Fibroblast of skin of scalp (primary cell): ENCODE measurements at places on chromosomes 6 and 20.
A peak's percentile ranks its signal among the peaks of the same experiment; 100 is the strongest.

- DNase-seq: no peak
These were observed 54.7 kb downstream of the GFOD1 start for GRCh38 chr6:13432526-13433184.

DNA sequence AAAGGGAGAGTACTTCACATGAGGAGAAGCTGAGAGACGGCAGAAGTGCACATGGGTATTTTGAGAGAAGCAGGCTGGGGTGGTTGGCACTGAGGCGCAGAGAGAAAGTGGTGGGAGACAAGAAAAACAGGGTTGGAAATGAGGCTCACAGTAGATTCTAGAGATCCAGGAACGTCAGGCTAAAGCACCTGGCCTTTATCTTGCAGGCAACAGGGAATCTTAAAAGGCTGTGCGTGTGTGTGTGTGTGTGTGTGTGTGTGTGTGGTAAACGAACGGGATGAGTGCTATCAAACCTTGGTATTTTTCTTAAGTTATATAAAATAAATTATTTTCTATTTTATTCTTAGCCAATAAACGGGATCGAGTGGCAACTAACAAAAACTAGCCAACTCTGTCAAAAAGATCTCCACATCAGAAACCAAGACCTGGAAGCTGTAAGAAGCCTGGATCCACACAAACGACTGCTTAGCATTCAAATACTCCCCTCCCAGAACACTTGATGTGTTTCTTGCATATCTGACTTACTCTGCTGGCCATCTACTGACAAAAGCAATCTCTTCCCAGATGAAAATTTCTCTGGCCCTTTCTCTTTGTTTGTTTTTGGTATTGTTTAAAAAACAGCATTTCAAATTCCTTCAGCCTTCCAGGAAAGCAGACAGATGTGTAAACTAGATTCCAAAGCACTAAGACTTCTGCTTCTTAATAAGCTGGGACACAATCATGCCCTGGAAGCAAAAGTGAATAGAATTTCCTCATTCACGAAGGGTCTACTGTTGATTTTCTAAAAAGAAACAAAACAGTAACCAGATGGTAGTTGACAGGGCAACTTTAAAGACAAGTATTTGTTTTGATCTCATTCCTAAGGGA is 44.8 kb upstream of the FABP7 start:
- DNase-seq: no peak

DNA sequence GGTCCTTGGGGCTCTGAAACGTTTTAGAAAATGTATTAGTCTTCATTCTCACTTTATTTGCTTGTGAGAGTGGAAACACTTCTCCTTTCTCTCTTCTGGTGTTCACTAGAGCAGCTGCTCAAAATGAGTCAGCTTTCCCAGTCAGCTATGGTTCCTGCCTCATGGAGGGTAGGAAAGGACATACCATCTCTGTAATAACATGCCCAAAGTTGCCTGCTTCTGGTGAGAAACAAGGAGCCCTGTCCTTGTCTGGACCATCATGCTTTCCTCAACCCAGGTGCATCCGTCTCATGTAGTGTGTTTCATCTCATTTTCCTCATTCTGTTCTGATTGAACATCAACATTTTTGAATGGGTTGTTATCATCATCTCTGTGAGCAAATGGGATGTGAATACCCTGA is 17.1 kb upstream of the TINAG start:
- DNase-seq: peak; percentile 62

DNA sequence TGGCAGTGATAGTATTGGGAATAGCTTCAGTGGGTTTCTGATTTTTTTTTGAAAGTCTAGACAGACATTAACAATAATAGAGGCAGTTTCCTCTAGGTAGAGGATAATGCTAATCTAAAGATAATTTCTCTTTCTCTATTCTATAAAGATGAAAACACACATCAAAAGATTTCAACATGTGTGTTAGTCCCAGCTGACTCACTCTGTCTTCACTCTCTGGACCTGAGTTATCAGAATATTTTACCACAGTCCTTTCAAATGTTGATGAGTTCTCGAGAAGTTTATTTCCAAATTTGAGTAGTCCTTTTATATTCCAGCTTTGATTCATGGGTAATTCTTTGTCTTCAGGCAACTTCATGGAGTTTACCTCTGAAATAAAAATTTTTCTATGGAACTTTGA is 17.1 kb downstream of the RPRD1B start:
- no peak for DNase-seq

GRCh38 chr20:2114127-2114959 is 12.7 kb downstream of the STK35 start:
- no peak for DNase-seq

GRCh38 chr20:57483287-57484050 is 41.5 kb downstream of the CTCFL start:
- no peak for DNase-seq

GRCh38 chr20:884983-885952 is 30.9 kb downstream of the ANGPT4 start:
- peak; percentile 34 for DNase-seq

DNA sequence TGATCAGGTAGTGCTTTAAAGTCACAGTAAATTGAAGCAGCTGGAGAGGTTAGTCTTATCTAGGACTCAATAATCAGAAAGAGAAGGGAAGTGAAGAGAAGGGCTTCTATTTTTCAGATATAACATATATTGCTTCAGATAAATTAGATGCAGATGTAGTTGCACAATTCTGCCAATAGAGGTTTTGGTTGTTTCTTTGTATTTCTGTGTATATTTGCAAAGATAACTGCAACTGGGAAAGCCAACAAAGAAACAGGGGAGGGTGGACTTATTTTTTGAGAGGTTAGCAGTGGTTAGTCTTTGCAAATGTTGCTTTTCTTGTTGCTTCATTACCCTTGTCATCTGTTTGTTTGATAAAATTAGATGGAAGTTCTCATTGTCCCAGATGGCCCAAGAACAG is 106.6 kb downstream of the ADGRG6 start:
- no peak for DNase-seq

GRCh38 chr20:50130995-50131394 is 18.0 kb upstream of the UBE2V1 start:
- DNase-seq: peak; percentile 75

- no peak for DNase-seq
These were observed 169.2 kb downstream of the SAMD5 start for GRCh38 chr6:147677647-147678046.

DNA sequence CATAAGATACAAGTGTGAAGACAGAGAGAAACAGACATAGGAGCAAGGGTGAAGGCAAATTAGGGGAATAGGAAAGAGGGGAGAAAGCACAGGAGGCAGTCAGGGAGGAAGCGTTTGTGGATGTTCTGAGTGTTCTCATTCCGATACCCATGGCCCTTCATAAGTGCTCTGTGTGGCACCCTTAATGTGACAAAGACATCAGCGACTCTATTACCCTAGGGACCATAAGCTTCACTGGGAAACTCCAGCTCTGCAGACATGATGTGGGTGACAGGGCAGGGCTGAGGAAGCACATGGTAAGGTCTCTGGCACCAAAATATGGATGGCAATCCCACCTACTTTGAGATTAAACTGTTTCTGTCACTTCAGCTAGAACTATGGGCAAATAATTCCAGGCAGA is 33.0 kb downstream of the F13A1 start:
- no peak for DNase-seq

GRCh38 chr6:23280437-23280836 is 711.1 kb downstream of the HDGFL1 start:
- no peak for DNase-seq

GRCh38 chr6:166440106-166440505 is 57.4 kb upstream of the MPC1 start:
- no peak for DNase-seq

- DNase-seq: peak; percentile 74
These were observed 210.7 kb upstream of the CNR1 start for GRCh38 chr6:88376768-88377387.

DNA sequence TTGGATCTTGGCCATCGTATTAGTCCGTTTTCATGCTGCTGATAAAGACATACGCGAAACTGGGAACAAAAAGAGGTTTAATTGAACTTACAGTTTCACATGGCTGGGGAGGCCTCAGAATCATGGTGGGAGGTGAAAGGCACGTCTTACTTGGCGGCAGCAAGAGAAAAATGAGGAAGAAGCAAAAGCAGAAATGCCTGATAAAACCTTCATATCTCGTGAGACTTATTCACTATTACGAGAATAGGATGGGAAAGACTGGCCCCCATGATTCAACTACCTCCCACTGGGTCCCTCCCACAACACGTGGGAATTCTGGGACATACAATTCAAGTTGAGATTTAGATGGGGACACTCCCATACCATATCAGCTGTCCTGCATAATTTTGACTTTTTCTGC is 20.1 kb upstream of the REPS1 start:
- DNase-seq: no peak

DNA sequence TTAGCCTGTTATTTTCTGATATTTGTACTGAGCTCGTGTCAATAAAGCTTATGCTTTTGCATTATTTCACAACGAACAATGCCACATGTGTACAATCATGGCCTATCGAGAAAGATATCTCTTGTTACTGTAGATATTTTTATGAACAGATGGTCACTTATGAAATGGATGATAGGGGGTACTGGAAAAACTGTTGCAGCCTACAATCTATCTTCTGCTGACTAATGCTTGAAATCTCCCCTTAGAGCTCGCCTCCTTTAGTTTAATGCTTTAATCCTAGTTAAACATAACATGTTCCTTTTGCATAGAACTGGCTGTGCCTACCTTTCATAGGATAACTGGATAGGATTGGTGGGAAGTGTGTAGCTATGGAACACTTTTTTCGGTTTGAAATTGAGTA is 296.2 kb downstream of the FARS2 start:
- DNase-seq: no peak

DNA sequence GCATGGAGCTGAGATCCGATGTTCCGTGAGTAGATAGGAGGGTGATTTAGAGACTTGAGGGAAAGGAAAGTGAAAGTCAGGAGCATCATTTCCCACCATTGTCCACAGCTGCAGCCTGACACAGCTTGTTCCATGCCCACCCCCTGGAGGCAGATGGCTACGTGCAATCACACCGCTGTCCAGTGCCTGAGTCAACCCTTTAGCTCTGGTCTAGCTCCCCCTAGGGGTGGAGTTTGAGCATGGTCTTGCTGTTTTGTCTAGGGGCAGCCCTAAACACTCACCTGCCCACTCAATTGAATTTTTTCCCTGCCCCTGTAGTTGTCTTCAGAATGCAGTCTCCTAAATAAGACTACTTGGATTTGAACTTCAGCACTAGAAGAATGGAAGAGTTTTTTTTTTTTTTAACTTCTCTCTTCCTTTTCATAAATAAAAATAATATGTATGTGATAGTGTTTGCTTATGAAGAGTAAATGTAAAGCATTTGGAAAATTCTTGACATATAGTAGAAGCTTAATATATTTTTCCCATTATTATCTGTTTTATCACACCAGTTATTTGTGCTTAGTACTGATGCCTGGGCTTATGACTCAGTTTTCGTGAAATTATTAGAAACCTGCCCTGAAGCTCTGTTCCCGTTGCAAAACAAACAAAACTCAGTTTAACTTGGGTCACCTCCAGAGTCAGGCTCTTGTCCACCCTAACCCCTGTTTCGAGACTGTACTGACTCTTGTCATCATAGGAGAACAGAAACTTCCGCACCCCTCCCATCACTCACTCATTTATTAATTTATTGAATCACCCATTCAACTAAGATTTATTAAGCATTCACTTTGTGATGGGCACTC is 814.8 kb downstream of the MAFB start:
- DNase-seq: peak; percentile 81

DNA sequence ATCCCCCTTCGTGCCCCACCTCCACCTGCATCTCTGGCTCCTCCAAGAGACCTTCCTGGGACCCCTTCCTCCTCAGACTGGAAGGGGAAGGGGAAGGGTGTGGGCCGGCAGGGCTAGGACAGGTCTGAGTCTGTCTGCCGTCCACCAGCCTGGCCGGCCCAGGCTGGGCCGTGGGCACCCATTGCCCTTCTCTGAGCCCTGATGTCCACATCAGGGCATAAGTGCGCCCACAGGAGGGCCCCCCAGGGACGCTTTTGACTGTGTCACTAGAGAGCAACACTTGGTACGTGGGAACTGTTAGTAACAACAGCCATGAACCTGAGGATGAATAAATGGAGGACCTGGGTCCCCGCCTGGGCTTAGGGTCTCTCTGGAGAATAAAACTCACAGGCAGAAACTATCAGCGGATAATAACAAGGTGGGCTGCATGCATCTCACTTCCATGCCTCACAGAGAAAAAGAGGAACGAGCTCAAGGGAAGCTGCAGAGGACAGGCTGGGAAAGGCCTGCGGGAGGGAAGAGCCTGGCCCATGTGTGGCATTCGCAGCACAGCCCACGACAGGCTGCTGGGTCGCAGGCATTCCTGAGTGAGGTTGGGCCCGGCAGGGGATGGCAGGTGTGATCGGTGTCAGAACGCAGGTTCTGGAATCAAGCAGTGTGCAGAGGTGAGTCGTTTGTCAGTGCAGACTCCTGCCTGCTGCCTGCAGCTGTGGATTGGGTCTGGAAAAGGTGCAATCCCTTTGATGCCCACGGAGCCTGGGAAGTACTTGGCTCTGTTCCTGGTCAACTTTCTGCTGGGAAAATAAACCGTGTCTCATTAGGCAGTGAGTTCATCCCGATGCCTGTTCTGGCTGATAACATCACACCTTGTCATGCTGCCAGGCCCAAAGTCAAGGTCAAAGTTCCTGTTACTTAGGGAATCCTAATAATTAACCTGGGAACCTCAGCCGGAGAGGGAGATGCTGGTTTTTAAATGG is 60.9 kb downstream of the BCAS4 start:
- DNase-seq: no peak

DNA sequence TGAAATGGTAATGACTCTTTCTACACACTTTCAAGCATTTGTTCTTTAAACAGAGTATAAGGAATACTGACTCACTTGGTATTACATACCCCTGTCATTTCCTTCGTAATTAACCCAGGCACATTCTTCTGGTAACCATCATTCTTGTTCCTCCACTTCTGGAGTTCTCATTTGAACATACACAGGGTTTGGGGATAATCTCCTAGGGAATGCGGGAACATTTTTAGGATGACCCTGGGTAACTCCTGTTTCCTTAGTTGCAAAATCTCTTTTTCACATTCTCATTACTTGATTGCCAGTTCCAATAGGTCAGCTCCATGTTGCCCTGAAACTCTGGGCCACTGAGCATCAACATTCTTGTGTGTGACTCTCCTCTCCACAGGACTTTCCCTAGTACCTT is 51.5 kb upstream of the E2F3 start:
- DNase-seq: peak; percentile 41

GRCh38 chr6:3450888-3451287 is 6.0 kb downstream of the SLC22A23 start:
- no peak for DNase-seq

DNA sequence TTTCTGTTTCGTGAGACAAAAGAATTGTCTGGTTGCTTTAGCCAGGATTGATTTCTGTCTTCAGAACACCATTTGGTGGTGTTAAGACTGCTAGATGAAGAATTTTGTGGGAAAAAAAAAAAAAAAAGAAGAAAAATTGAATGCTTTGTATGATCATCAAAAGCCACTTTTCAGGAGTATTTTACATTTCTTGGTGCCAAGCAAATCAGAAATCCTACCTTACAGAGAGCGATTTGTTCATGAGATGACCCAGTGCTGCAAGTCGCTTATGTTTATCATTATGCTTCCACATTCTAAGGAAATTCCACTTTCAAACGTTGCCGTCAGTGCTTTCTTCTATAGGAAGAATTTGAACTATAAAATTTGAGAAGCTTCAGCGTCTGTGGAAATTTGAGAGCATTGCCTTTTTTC is 228.7 kb downstream of the BCKDHB start:
- DNase-seq: peak; percentile 46

- DNase-seq: no peak
These were observed 744 bp downstream of the RIOK1 start for GRCh38 chr6:7390226-7390878.
